ENCODE measurements at places on chromosomes 4 and X. TPM values are rescaled to one million over a fixed set of nuclear protein-coding genes. Genes with fewer than 3 reads are reported as not detected.

Gene PDE6B
- total RNA-seq, result not detected

Gene MID1
- total RNA-seq, result 6.7 TPM

Gene POU3F4
- total RNA-seq, result not detected

Gene RHOXF2B
- total RNA-seq, result not detected

Gene TRMT10A
- total RNA-seq, result 15.1 TPM

Gene SLITRK2
- total RNA-seq, result 4.6 TPM

Gene HSFX3
- not detected for total RNA-seq

Gene INTS12
- 22.0 TPM for total RNA-seq

Gene ZNF157
- 0.78 TPM for total RNA-seq

Gene USP17L25
- total RNA-seq, result not detected

DNA sequence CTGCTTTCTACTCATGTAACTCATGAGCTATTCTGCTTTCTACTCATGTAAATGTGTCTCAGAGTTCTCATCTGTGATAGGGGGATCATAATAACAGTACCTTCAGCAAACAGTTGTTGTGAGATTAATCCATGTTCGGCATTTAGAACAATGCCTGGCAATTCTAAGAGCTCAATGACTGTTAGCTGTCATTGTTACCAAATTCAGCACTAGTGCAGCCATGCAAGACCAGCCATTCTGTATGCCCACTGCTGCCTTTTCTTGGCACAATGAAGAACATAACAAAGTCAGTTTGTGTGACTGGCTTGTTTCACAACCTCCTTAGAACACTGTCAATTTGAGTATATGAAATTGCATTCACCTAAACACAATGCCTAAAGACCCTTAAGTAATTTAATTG lies 163.2 kb downstream of the ANK2 start:
- no peak for DNase-seq
- H3K36me3 ChIP-seq, result no peaks in the 10 kb centered on the region
- H3K4me3 ChIP-seq, result no peak overlapping the region
- no peak overlapping the region for H3K27ac ChIP-seq
- no peaks in the 10 kb centered on the region for H3K4me1 ChIP-seq

DNA sequence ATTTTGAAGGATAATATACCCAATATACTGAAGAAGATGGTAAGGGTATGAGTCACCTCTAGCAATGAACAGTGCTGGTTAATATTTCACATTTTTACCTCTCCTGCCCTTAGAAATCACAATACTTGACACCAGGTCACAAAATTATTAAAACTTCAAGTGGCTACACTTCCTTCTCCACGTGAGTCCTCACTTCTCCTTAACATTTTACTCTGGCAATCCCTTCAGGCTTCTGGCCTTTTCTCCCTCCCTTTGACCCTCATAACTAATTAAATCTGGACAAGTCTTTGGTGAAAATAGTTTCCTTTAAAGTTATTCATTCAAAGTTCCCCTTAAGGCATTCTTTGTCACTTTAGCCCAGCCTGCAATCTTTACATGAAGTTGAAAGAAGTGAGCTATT lies 190.4 kb downstream of the UNC5C start:
- no peak overlapping the region for H3K4me3 ChIP-seq
- H3K27ac ChIP-seq, result no peak overlapping the region
- no peaks in the 10 kb centered on the region for H3K36me3 ChIP-seq
- no peaks in the 10 kb centered on the region for H3K4me1 ChIP-seq
- H3K27me3 ChIP-seq, result no peaks in the 10 kb centered on the region

- no peak overlapping the region for H3K4me3 ChIP-seq
- H3K27me3 ChIP-seq, result no peaks in the 10 kb centered on the region
- no peak overlapping the region for H3K27ac ChIP-seq
Observed at GRCh38 chr4:40656201-40656863, 26.7 kb upstream of the RBM47 start.

- no peak for DNase-seq
- no peaks in the 10 kb centered on the region for H3K27me3 ChIP-seq
- H3K4me3 ChIP-seq, result no peak overlapping the region
- no peaks in the 10 kb centered on the region for H3K4me1 ChIP-seq
- no peaks in the 10 kb centered on the region for H3K36me3 ChIP-seq
Observed at GRCh38 chr4:166279261-166279660, 406.2 kb downstream of the TLL1 start.

- no peak for DNase-seq
- no peaks in the 10 kb centered on the region for H3K27me3 ChIP-seq
- no peak overlapping the region for H3K4me3 ChIP-seq
- H3K4me1 ChIP-seq, result no peaks in the 10 kb centered on the region
Observed at GRCh38 chrX:46444011-46444410, 101.2 kb downstream of the ZNF674 start.

GRCh38 chr4:109472343-109472761 lies 38.7 kb downstream of the SEC24B start:
- H3K4me3 ChIP-seq, result no peak overlapping the region
- H3K36me3 ChIP-seq, result no peaks in the 10 kb centered on the region
- H3K27ac ChIP-seq, result no peak overlapping the region
- no peaks in the 10 kb centered on the region for H3K4me1 ChIP-seq

GRCh38 chr4:56658528-56658927 lies 22.6 kb downstream of the HOPX start:
- no peaks in the 10 kb centered on the region for H3K4me1 ChIP-seq
- no peak overlapping the region for H3K4me3 ChIP-seq
- no peak for DNase-seq
- no peaks in the 10 kb centered on the region for H3K36me3 ChIP-seq

DNA sequence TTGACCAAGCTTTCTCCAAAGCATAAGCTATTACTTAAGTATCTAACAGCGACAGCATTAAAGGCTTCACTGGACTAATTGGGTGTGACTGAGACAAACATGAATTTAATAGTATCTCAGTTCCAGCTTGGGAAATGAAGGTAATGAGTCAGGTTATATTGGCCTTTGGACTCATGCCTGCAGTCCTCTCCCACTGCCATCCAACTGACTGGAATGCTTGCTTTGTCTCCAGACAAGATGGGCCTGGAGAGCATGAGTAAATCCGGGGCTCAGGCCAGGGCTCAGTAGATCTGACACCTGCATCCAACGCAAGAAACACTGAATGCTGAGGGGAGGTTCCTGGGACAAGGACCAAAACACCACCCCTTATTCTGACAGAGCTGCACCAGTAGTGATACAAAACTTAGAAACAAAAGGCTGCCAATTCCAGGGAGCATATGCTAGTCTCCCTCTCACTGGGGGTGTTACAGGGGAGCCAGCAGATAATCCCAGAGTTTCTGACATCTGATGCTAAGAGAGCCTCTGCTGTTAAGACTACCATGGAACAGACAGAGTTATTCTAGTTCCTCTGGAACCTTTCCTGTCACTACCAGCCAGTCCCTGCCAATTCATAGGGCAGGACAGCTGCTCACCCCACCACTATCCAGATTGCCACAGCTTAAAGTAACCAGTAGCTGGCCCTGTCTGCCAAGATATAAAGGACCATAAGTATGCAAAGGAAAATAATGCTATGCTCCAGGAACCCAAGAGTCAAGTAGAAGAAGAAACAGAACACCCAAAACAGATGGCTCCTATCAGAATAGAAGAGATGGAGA lies 293.8 kb downstream of the IQCM start:
- no peak overlapping the region for H3K4me3 ChIP-seq
- no peaks in the 10 kb centered on the region for H3K36me3 ChIP-seq
- H3K27ac ChIP-seq, result no peak overlapping the region
- no peaks in the 10 kb centered on the region for H3K27me3 ChIP-seq

- H3K4me3 ChIP-seq, result no peak overlapping the region
- no peaks in the 10 kb centered on the region for H3K27me3 ChIP-seq
- H3K27ac ChIP-seq, result no peak overlapping the region
- DNase-seq, result no peak
Observed at GRCh38 chrX:75278991-75279390, 5.1 kb downstream of the UPRT start.

- H3K27me3 ChIP-seq, result no peaks in the 10 kb centered on the region
- H3K36me3 ChIP-seq, result no peaks in the 10 kb centered on the region
- H3K27ac ChIP-seq, result peak overlapping the region; percentile 79
- no peaks in the 10 kb centered on the region for H3K4me1 ChIP-seq
- DNase-seq, result peak; percentile 25
- peak overlapping the region; percentile 71 for H3K4me3 ChIP-seq
Observed at GRCh38 chr4:107825072-107825824, 516 bp downstream of the SGMS2 start.

- H3K4me1 ChIP-seq, result no peaks in the 10 kb centered on the region
- no peak overlapping the region for H3K4me3 ChIP-seq
- no peaks in the 10 kb centered on the region for H3K27me3 ChIP-seq
Observed at GRCh38 chr4:134001057-134001456, 200.5 kb downstream of the PABPC4L start.

- no peaks in the 10 kb centered on the region for H3K4me1 ChIP-seq
- DNase-seq, result no peak
- H3K4me3 ChIP-seq, result no peak overlapping the region
- H3K27me3 ChIP-seq, result no peaks in the 10 kb centered on the region
Observed at GRCh38 chr4:135408109-135408508, 1206.5 kb upstream of the PABPC4L start.

- H3K27ac ChIP-seq, result no peak overlapping the region
- no peaks in the 10 kb centered on the region for H3K36me3 ChIP-seq
- no peak overlapping the region for H3K4me3 ChIP-seq
- H3K27me3 ChIP-seq, result no peaks in the 10 kb centered on the region
Observed at GRCh38 chr4:153747406-153747955, 12.3 kb downstream of the RNF175 start.

GRCh38 chr4:68396756-68397155 lies 46.9 kb upstream of the YTHDC1 start:
- no peak overlapping the region for H3K27ac ChIP-seq
- no peaks in the 10 kb centered on the region for H3K36me3 ChIP-seq
- no peak for DNase-seq
- no peaks in the 10 kb centered on the region for H3K27me3 ChIP-seq
- no peaks in the 10 kb centered on the region for H3K4me1 ChIP-seq

GRCh38 chrX:132737743-132738142 lies 220.7 kb downstream of the HS6ST2 start:
- H3K4me3 ChIP-seq, result no peak overlapping the region
- peaks cover 35% of the 10 kb centered on the region for H3K27me3 ChIP-seq
- no peaks in the 10 kb centered on the region for H3K4me1 ChIP-seq
- no peak overlapping the region for H3K27ac ChIP-seq
- H3K36me3 ChIP-seq, result no peaks in the 10 kb centered on the region
- DNase-seq, result no peak

All from tibial nerve (tissue), 4 donors.